ENCODE measurements at places on chromosomes 7 and 10.
A peak's percentile ranks its signal among the peaks of the same experiment; 100 is the strongest.

DNA sequence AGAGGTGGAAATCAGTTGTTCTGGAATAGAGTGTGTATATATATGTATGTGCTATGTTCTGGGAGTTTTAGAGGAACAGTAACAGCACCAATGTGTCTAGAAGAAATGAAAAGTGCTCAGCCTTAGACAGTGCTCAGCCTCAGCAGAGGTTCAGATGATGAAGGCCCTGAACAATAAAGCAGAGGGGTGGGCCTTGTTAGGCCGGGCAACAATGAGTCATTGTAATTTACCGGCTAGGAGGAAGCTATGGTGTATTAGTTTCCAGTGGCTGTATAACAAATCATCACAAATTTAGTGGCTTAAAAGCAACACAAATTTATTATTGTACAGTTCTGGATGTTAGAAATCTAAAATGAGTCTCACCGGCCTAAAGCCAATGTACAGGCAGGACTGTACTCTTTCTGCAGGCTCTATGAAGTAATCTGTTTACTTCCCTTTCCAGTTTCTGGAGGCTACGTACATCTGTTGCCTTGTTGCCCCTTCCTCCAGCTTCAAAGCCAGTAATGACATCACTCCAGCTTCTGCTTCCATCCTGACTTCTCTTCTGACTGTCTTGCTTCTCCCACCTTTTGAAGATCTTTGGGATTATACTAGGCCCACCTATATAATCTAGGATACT, 84.6 kb downstream of the CH25H start:
- no peak for DNase-seq

DNA sequence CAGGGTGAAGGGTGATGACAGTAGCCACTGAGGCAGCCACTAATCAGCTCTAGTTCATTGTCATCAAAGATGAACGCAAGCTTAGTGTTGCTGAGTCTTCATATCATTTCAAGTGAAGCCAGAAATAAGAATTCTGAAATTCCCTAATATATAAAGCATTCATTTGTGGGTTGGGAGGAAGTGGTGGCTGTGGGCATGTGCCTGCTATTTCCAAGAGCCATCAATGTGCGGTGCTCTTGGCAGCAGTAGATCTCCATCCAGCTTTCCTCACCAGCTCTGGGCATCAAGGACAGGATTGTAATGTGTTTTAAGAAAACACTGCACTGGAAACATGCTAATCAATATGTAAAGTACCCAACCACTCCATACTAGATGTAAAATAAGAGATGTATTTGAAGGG, 202.5 kb upstream of the AHR start:
- no peak for DNase-seq

DNA sequence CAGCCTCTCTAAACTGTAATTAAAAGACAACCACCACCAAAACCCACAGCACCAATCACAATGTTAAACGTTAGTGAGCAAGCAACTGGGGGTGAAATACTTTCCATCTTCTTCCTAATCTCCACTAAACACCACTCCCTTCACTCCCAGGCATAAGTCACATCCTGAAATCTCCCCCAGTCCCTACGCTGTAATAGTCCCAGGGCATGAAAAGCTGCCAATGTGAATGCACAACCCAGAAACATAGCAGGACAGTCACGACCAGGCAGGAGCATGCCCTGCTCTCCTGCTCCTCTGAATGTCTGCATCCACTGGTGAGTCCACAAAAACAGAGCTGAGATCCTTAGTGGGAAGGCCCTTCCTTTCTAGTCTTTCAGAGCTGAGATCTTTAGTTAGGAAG, 288.9 kb downstream of the PARD3 start:
- DNase-seq, result no peak

GRCh38 chr7:88760136-88760515, 626 bp downstream of the ZNF804B start:
- DNase-seq, result no peak

DNA sequence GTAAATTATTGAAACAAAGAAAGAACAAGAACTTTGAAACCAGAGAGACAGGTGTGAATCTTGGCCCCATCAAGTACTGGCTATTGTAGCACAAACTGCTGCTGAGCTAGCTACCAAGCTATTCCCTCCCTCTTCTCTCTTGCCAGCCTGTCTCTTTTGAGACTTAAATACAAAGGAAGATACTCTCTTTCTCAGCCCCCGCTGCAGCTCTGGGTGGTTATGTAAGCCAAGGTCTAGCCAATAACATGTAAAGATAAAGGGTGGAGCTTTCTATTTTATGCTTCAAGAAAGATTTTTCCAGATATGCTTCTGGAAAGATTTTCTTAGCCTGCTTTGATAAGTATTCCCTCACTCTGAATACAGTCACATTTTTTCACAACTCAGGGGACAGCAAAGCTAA, 17.2 kb downstream of the BAZ1B start:
- no peak for DNase-seq

DNA sequence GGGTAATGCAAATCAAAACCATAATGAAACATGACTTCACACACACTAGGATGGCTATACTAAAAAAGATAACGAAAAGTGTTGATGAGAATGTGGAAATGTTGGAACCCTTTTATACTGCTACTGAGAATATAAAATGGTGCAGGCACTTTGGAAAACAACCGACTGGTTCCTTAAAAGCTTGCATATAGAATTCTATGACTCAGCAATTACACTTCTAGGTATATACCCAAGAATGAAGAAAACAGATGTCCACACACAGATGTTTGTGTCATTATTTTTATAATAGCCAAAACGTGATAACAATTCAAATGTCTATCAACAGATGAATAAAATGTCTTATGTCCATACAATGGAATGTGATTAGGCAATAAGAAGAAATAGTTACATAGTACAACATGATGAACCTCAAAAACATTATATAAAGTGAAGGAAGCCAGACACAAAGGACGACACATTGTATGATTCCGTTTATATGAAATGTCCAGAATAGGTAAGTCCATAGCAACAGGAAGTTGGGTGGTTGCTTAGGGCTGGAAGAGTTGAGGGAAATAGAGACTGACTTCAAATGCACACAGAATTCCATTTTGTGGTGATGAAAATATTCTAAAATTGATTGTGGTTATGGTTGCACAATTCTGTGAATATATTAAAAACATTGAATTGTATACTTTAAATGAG, 148.3 kb upstream of the PHYHIPL start:
- DNase-seq, result no peak

- DNase-seq, result no peak
Observed at GRCh38 chr10:6228010-6228511, 25.3 kb downstream of the PFKFB3 start.

GRCh38 chr10:62057850-62058249, 156.4 kb downstream of the ARID5B start:
- no peak for DNase-seq

- no peak for DNase-seq
Observed at GRCh38 chr7:147982307-147982706, 608.3 kb upstream of the C7orf33 start.

- DNase-seq, result no peak
Observed at GRCh38 chr7:144957998-144958397, 122.1 kb upstream of the TPK1 start.

GRCh38 chr10:94992811-94993210, 54.4 kb downstream of the CYP2C9 start:
- no peak for DNase-seq

- DNase-seq, result no peak
Observed at GRCh38 chr7:30989824-30990672, 26.3 kb downstream of the GHRHR start.

- DNase-seq, result no peak
Observed at GRCh38 chr7:92306153-92306552, 60.4 kb downstream of the ANKIB1 start.

- no peak for DNase-seq
Observed at GRCh38 chr7:79298145-79298760, 155.2 kb downstream of the MAGI2 start.

- DNase-seq, result no peak
Observed at GRCh38 chr7:32914184-32914583, 22.6 kb upstream of the KBTBD2 start.

- peak; percentile 2 for DNase-seq
Observed at GRCh38 chr7:43363035-43363791, 219.7 kb upstream of the STK17A start.

DNA sequence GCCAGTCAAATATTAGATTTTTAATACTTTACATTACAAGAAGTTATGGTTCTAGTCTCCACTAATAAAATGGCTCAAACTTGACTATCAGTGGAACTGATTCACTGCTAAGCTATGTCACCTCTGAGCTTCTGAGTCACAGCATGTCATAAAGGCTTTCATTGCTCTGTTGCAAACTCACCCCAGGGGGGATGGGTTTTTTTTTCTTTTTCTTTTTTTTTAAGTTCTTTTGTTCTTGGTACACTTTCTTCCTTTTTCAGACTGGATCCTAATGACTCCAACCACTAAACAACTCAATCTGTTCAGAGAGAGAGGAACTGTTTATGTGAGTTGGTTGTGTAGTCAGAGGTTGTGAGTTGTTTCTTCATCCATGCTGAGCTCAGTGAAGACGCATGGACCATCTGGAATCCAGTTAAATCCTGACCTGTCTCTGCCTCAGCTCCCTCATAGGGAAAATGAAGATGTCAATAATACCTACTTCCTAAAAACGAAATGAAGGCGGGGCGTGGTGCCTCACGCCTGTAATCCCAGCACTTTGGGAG, 11.0 kb downstream of the MYOF start:
- DNase-seq, result no peak

DNA sequence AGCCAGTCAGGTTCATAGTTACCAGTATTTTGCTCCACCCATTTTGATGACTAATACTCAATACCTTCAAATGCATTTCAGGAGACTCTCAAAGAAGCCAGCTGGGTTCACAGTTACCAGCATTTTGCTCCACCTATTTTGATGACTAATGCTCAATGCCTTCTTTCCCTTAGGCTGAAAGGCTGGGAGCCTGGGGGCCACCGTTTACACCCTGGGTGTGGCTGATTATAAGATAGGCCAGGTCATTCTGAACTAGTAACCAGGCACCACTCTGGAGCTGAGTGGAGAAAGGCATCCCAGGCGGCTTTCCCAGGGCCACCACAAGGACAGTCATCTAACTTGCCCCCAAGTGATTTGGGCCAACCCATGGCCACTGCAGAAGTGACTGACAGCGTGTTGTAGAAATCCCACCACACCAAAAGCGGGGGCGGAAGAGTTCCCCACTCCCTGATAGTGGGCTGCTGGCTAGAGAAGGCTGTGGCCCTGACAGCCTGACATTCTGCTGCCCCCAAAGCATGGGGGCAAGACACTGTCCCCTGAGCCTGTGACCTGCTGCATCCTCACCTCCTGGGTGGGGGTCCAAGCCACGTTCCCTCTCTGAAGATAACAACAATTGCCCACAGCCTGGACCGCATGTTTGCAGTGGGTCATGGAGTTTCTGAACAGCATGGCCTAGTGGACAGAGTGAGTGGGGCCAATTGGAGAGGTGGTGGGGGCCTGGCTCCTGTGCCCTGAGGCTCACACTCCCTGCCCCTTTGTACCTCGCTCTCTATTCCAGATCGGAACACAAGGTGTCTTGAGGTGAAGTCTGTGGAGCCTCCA, 23.0 kb upstream of the ZNF488 start:
- DNase-seq, result no peak

DNA sequence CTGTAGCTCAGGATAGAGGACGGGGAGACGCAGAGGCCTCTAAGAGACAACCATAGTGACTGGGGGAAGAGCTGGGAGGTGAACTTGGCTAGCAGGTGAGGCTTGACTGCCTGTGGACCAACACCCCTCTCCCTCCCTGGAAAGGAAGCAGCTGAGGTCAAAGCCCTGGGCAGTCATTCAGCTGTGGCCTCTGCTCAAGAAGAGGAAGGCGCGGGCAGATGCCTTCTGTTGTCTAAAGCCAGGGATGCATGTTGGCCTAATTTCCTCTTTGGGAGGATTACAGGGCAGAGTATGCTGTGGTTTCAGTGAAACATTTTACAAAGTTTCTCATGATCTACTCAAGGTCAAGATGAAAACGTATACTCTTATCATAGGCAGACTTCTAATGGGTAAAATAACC, 327.1 kb downstream of the PRPF18 start:
- no peak for DNase-seq

DNA sequence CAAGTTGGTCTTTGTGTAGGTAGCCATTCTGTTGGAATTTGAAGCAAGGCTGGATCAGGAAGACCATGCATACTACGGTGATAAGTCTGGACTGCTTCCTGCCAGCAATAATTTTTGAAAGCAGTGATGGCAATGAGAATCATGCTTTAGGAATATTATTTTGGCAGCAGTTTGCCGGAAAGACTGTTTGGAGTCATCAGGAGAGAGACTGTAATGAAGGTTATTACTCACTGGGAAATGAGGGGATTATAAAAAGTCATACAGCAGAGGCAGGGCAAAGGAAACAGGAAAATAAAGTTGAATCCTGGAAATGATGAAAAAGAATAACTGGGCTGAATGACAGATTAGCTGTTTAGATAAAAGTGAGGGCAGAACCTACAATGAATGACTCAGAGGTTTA, 1136.8 kb upstream of the AUTS2 start:
- DNase-seq, result no peak

- DNase-seq, result no peak
Observed at GRCh38 chr7:35691366-35691765, 3.6 kb downstream of the HERPUD2 start.

- no peak for DNase-seq
Observed at GRCh38 chr7:120988591-120989256, at the start of gene CPED1. TSS of gene CPED1 (plus strand) at chr7:120988711. CDS start at chr7:120989622, 911 bp downstream.

DNA sequence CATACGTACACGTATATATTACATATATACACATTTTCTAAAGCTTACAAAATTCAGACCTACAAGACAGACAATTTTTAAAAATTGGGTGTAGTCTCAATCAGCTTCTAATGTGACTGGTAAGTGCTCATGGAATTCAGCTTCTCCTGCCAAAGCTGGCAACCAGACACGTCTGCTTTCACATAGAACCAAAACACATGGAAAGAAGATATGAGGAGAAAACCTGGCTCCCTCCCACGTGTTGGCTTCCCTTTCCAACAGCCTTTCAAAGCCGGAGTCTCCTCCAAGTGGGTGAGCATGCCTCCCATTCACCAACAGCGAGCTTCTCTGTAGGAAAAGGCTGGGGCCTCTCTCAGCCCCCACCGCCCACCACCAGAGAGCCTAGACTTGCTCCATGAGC, 33.4 kb downstream of the CDCA7L start:
- DNase-seq, result no peak

- no peak for DNase-seq
Observed at GRCh38 chr7:121643320-121643719, 229.6 kb upstream of the PTPRZ1 start.

DNA sequence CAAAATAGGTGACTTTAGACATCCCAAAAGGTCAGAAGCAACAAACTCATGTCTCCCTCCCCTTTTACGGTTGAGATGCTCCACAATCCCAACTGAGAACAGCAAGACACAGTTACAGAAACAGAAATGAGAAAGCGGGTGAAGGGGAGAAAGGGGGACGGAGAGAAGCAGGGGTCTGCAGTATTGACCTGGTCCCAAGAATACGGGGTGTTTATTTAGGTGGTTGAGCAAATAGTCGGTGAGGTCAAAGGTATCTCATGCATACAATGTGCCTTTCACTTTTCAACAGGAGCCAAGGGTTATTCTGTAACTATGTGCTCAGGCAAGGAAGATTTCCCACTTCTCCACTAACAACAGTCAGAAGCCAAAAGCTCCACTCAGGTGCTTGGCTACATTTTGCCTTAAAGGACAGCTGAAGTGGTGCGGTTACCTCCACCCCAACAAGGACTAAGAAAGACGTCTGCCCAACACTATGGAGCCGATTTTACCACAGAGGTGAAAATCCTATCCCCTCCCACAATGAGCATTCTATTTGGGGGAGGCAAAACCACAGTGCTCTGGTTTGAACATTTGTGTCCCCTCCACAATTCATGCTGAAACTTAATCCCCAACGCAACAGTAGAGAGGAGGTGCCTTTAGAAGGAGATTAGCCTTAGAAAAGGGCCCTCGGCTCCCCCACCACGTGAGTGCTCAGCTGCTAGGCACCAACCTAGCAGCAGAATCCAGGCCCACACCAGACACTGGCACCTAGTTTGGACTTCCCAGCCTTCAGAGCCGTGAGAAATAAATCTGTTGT, 77.9 kb downstream of the PARD3 start:
- DNase-seq, result no peak
